ENCODE measurements at places on chromosomes 13 and 19. TPM values are rescaled to one million over a fixed set of nuclear protein-coding genes. Genes with fewer than 3 reads are reported as not detected.
A peak's percentile ranks its signal among the peaks of the same experiment; 100 is the strongest.

Gene C1QTNF9
- polyA plus RNA-seq, result not detected

Gene POMP
- polyA plus RNA-seq, result 149 TPM

Gene LHB
- polyA plus RNA-seq, result not detected

Gene CDC16
- polyA plus RNA-seq, result 101 TPM

Gene RCBTB2
- polyA plus RNA-seq, result 9.6 TPM

Gene PRR19
- polyA plus RNA-seq, result 0.39 TPM

Gene SERTM1
- not detected for polyA plus RNA-seq

Gene LIM2
- not detected for polyA plus RNA-seq

Gene NKPD1
- 0.01 TPM for polyA plus RNA-seq

Gene LGALS14
- polyA plus RNA-seq, result not detected

- H3K27ac ChIP-seq, result no peak overlapping the region
- H3K4me1 ChIP-seq, result no peaks in the 10 kb centered on the region
- no peak for DNase-seq
- no peaks in the 10 kb centered on the region for H3K27me3 ChIP-seq
- H3K36me3 ChIP-seq, result no peaks in the 10 kb centered on the region
Measured at GRCh38 chr13:36528105-36528504, 95.8 kb downstream of the CCNA1 start.

DNA sequence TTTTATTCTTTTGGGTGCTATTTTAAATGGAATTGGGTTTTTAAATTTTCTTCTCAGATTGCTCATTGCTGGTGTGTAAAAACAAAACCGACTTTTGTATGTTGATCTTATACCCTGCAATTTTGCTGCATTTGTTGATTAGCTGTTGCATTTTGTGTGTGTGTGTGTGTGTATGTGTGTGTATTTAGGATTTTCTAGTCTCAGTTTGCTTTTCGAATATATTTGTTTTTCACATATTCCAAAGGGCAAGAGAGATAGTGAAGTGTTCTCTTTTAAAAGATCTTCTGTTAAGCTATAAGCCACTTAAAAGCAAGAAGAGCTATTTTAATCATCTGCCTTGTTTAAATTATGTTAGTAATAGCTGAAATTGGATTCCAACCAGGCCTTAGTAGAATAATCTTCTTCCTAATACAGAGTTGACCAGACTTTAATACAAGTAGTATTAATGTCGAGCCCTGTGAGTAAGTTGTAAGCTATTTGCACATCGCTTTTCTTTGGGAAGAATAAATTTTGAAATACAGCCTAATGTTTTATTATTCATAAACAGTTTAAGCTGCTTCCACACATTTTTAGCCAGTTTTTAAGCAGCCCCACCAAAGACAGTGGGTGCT lies 57.4 kb downstream of the TM9SF2 start:
- no peaks in the 10 kb centered on the region for H3K4me1 ChIP-seq
- DNase-seq, result peak; percentile 28
- H3K4me3 ChIP-seq, result no peak overlapping the region

GRCh38 chr19:39814595-39814994 lies 19.4 kb downstream of the DYRK1B start:
- H3K4me3 ChIP-seq, result no peak overlapping the region
- no peaks in the 10 kb centered on the region for H3K36me3 ChIP-seq
- H3K4me1 ChIP-seq, result no peaks in the 10 kb centered on the region
- DNase-seq, result no peak

- H3K27me3 ChIP-seq, result no peaks in the 10 kb centered on the region
- H3K4me3 ChIP-seq, result no peak overlapping the region
- no peak for DNase-seq
- no peak overlapping the region for H3K27ac ChIP-seq
- H3K36me3 ChIP-seq, result no peaks in the 10 kb centered on the region
Measured at GRCh38 chr19:13557756-13558398, 51.6 kb upstream of the CACNA1A start.

DNA sequence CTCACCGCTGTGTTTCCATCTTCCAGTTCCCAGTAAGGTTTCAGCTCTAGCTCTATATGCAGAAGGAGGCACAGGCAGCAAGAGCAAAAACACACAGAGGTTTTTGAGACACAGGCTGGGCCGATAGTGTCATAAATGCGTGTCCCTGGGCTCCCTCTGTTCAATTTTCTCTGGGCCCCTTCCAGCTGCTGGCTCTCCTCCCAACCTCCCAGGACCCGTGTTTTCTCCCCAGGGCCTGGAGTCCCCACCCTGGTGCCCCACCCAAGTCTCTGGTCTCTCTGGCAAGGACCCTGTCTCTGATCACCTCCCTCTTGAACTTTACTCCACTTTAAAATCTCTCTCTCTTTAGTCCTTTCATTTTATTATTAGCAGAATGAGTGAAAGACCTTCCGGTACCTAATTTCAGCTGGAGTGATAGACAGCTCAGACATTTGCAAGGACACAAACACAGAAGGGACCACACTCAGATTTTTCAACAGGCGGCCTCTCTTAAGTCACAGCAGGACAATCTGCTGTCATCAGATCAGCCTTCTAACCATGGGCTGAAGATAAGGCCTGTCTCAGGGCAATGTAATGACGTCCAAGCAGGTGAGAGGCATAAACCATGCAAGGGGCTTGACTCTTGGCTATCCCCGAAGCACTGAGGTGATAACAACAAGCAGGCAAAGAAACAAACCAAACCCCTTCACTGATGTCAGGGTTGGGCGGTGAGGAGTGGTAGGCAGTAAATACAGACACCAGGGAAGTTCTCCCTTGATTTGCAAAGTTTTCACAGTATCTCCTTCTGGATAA lies 190.0 kb upstream of the IRS2 start:
- no peak overlapping the region for H3K4me3 ChIP-seq
- no peaks in the 10 kb centered on the region for H3K4me1 ChIP-seq
- no peaks in the 10 kb centered on the region for H3K27me3 ChIP-seq
- H3K27ac ChIP-seq, result no peak overlapping the region

DNA sequence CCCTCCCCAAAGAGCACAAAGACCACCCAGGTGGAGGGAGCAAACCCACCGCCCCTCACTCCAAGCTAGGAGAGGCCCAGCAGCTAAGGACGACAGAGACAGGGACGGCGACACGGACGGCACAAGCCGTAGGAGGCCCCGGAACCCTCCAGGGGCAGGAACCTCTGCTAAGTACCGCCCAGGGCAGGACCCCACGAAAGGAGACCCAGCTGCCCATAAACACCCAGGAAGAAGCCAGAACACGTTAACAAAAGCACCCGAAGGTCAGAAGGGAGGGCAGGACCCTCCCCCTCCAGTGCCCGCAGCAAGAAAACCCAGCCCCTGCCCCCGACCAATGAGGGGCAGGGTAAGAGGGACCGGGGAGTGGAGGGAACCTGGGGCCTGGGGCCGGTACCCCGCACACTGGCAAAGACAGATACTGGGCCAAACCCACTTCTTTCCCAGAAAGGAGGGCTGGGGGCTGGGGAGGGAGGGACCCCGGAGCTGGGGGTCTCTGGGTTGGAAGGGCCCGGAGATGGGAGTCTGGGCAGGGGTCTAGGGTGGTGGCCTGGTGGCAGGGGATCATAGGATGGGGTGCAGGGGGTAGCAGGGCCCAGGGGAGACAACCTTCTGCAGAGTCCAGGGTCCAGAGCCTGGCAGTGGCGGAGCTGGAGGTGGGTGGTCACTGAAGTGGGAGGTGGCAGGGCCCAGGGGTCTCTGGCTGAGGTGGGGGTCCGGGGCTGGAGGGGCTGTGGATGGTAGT lies 2.4 kb downstream of the BTBD2 start:
- H3K4me3 ChIP-seq, result no peak overlapping the region
- H3K36me3 ChIP-seq, result peaks cover 3% of the 10 kb centered on the region
- H3K27ac ChIP-seq, result no peak overlapping the region
- DNase-seq, result no peak

DNA sequence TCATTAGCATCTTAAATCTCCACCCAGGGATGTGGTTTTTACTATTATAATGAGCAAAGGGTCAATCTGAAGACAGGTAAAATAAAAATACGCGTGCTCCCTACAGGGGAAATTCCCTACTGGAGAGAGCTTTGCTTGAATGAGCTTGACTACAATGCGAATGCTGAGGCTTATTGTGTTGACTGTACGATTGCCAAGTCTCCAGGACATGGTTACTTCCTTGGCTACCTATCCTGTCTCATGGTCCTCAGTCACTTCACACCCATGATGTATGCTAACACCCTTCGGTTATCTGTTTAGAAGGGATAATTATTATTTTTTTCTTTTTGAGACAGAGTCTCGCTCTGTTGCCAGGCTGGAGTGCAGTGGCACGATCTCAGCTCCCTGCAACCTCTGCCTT lies 61.7 kb downstream of the ZNF627 start:
- no peaks in the 10 kb centered on the region for H3K36me3 ChIP-seq
- no peak overlapping the region for H3K27ac ChIP-seq
- no peak for DNase-seq
- no peaks in the 10 kb centered on the region for H3K27me3 ChIP-seq

- H3K4me1 ChIP-seq, result no peaks in the 10 kb centered on the region
- peak; percentile 11 for DNase-seq
- no peak overlapping the region for H3K27ac ChIP-seq
- H3K36me3 ChIP-seq, result peaks cover 2% of the 10 kb centered on the region
Measured at GRCh38 chr19:9144920-9145319, 4.7 kb downstream of the ZNF317 start.

DNA sequence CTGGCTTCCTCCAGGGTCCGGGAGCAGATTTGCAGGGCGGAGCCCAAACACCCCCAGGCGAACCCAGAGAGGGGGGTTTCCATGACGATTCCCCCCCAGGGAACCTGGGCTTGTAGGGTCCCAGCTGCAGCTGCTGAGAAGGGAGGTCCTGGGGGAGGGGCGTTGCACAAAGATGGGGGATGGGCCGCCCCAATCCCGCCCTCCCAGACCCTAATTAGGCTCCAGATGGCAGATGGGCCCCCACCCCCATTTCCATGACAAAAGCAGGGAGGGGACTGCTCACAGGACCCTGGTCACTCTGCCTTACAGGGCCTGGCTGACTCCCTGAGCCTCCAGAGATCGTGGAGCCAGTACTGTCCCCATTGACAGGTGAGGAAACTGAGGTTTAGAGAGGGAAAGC lies 15.2 kb downstream of the ELAVL3 start:
- no peak for DNase-seq
- H3K36me3 ChIP-seq, result no peaks in the 10 kb centered on the region
- no peaks in the 10 kb centered on the region for H3K27me3 ChIP-seq

GRCh38 chr19:57389194-57389729 lies 392 bp upstream of the ZNF548 start:
- peak overlapping the region; percentile 40 for H3K27ac ChIP-seq
- H3K4me1 ChIP-seq, result no peaks in the 10 kb centered on the region
- H3K27me3 ChIP-seq, result no peaks in the 10 kb centered on the region
- no peak for DNase-seq
- H3K4me3 ChIP-seq, result peak overlapping the region; percentile 86

DNA sequence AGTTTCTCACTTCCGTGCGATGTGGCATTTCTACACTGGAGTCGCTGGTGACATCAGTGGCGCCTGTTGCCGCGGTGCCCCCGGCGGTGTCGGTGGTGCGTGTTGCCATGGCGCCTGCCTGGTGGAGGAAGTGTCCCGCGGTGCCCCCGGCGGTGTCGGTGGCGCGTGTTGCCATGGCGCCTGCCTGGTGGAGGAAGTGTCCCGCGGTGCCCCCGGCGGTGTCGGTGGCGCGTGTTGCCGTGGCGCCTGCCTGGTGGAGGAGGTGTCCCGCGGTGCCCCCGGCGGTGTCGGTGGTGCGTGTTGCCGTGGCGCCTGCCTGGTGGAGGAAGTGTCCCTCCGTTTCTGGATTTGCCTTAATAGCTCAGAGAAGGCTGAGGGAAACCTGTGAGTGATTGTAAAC lies 127.6 kb downstream of the KDM4B start:
- no peaks in the 10 kb centered on the region for H3K4me1 ChIP-seq
- H3K36me3 ChIP-seq, result no peaks in the 10 kb centered on the region
- H3K27me3 ChIP-seq, result no peaks in the 10 kb centered on the region

DNA sequence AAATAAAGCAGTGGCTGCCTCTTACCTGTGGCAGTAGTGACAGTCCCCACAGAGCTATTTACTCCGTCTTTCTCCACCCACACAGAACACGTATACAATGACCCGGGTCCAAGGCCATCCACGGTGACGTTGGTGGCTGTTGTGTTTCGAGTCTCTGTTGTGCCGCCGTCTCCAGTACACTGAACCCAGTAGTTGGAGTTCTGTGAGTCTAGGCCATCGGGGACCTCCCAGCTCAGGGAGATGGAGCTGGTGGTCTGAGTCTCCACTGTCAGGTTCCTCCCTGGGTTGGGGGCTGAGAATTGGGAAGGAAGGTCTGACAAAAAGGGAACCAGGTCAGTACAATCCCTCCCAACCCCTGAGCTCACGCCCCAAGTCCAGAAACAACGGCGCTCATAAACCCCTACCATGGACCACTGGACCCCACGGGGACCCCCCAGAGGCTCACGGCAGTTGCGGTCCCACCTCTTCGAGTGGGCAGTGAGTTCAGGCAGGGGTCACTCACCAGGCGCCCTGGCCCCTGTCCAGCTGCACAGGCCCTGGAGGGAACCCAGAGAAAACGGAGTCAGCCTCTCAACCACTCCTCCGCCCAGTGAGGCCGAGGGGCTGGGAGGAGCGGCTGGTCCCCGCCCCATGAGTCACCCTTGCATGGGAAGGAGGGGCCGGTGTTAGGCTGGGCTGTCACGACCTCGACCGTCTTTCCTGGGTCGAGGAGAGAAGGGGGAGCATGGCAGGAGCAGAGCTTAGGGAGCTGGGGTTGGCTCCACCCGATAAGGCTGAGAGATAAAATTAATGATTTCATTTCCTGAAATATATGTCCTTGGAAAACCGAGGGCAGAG lies 2.4 kb downstream of the PTPRH start:
- H3K4me3 ChIP-seq, result no peak overlapping the region
- H3K27me3 ChIP-seq, result no peaks in the 10 kb centered on the region
- peaks cover 17% of the 10 kb centered on the region for H3K4me1 ChIP-seq
- peak overlapping the region; percentile 61 for H3K27ac ChIP-seq
- H3K36me3 ChIP-seq, result no peaks in the 10 kb centered on the region

DNA sequence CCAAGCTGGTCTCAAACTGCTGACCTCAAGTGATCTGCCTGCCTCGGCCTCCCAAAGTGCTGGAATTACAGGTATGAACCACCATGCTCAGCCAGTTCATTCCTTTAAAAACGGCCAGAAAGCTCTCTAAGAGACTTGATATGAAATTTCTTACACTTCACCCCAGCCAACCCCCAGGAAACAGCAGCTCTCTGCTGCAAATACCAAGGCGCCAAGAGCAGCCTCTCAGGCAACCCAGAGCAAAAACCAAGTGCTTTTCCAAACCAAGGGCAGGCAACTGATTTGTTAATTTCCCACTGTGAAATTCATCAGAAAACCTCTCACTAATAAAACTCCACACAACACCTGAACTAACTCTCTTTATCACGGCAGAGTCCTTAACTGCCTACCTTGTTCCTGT lies 44.9 kb downstream of the LATS2 start:
- no peak overlapping the region for H3K4me3 ChIP-seq
- H3K4me1 ChIP-seq, result peaks cover 43% of the 10 kb centered on the region

Measured in fibroblast of lung (primary cell).